Fibroblast of skin of right quadriceps (primary cell): ENCODE measurements at places on chromosomes 7 and 10.
A peak's percentile ranks its signal among the peaks of the same experiment; 100 is the strongest.

- no peak for DNase-seq
Observed at GRCh38 chr7:111588065-111588433, 25.8 kb upstream of the IMMP2L start.

GRCh38 chr7:151225948-151226510, 976 bp downstream of the ABCF2 start:
- no peak for DNase-seq

DNA sequence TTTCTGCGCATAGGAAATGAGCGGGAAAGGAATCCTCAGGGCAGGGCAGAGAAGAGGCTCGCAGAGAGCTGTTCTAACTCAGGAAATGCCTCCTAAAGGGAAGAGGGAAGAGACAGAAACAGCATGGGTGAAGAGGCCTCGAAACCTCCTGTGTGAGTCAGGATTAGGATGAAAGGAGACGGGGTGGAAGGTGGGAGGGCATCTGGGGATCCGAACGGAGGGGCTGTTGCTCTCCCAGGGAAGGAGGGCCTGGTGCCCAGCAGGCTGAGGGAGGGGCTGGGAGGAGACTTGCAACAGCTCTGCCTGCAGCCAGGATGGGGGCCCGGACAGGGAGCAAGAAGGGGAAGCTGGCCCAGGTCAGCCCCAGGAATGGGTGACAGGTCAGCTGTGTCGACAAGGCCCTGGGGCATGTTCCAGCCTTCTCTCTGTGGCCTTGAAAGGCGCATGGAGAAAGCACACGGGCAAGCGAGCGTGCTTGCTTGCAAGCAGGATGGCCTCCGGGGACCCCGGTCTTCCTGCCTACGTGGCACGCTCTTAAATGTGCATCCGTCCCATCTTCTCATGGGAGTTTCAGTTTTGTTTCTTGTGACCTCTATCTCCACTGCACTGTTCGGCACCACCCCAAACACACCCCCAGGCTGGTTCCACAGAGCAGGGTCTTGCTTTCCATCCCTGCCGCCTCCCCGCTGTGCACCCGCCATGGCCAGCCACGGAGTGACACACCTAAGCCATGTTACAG, 63.5 kb downstream of the HIPK2 start:
- no peak for DNase-seq

DNA sequence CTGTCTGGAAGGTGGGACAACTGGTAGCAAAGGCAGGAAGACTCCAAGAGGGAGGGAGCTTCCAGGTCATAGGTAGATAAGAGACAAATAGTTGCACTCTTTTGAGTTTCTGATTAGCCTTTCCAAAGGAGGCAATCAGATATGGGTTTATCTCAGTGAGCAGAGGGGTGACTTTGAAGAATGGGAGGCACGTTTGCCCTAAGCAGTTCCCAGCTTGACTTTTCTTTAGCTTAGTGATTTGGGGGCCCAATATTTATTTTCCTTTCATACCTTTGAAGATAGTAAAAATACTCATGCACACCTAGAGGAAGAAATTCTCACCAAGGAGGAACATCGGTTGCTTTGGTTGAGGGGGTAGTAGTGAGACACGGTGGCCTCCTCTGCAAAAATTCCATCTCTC, 212.1 kb upstream of the SVIL start:
- DNase-seq = no peak

DNA sequence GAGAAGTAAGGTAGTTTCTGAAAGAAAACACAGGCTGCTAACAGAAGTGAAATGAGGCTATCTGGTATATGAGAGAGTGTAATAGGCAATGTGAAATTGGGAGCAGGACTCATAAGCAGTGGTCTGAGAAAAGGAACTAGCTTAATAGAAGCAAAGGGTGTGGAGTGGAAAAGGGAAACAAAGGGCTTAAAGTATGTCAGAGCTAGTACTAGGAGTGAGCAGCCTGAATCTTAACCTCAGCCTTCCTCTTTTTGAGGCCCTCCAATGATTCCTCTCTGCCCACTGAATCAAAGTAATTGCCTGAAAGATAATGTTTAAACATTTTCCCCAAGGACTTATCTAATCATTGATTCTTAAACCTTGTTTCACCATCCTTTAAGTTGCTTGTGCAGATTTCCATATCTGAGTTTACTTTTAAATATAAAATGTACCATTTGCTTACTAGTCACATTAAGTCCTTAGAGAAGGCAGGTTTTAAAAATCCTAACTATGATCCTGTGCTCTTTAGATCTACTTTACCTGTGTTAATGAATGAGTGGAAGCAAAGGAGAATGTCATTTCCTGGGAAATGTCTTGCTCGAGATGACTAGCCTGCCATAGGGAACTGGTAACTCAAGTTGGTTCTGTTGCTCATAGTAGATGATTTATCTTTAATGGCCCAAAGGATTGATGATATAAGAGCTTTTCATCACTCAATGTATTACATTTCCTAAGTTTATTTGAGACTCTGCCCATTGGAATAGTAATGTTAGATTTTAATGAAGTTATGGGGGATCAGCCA, 155.0 kb downstream of the SKAP2 start:
- no peak for DNase-seq

GRCh38 chr10:35872671-35873070, 230.6 kb upstream of the FZD8 start:
- DNase-seq = no peak

- no peak for DNase-seq
Observed at GRCh38 chr10:113060201-113061053, 110.4 kb downstream of the TCF7L2 start.

- DNase-seq = no peak
Observed at GRCh38 chr10:7580520-7580919, 86.2 kb downstream of the ITIH5 start.

GRCh38 chr7:818031-818699, 14.1 kb upstream of the SUN1 start:
- peak; percentile 77 for DNase-seq

DNA sequence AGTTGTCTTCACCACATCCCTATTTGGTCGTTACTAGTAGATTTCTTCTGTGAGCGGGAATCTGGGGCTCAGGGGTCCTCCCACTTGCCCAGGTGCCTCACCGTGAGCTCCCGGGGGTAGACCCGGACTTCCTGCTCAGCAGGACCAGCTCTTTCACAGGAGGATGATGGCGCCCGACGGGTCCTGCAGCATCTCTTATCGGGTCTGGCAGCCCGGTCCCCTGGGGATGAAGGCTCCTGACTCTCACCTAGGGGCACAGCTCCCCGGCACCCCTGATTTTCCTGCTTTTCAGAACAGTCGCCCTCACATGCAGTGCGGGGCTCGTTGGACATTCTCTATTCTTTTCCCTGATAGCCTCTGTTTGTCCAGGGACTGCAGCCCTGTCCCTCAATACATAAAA, 33.0 kb upstream of the SHH start:
- no peak for DNase-seq

DNA sequence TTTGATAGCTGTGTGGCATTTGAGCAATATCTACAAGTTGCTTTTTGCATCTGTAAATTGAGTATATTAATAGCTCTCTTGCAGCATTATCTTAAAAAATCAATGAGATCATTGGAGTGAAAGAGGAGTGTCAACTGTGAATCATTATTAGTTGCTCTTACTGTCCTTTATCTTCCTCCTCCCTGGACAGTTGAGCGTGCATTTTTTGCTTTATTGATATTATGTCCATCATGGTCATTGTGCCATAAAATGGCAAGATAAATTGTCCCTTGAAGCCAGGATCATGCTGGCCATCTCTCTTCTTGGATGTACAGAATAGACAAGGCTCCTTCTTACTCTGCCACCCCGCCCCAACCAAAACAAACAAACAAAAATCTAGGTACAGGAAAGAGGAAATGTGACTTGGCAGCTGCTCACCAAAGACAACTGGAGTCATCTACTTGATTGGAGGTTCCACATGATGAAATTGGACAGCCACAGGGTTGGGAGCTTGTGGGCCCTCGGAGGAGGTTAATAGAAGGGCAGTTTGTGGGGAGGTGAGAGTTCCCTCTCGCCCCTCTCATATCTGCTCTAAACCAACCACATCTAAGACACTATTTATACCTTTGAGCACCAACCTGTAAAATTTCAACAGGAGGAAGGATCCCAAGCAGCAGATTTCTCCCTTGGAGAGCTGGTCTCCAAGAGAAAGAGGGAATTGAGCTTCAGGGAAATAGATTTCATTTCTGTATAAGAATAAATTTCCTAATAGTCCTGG, 252.7 kb downstream of the SKIDA1 start:
- no peak for DNase-seq

DNA sequence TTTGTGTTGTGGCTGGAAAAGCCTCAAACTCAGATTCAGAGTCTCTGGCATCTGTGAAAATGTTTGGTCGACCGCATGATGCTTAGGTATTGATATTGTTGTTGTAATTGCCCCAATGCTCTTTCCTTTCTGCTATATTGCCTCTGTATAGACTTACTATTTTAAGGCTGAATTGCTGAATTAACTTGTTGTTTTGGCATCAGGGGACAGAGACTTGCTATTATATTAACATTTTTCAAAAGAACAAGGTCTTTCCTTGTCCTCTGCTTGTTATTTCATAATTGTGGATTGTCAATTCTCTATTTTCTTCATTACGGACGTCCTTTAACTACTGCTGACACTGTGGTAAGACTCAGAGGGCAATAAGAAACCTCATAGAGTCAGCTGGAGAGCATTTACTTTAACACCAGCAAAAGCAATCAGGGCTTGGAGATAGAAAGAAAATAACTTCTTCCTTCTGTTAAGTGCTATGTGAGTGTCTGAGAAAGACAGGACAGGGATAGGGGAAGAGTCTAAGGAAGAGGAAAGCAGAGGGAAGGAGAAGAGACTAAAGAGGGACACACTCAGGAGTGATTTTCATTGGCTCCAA, 17.6 kb downstream of the CPED1 start:
- no peak for DNase-seq

- DNase-seq = no peak
Observed at GRCh38 chr7:90726623-90727022, 130.5 kb downstream of the CDK14 start.

DNA sequence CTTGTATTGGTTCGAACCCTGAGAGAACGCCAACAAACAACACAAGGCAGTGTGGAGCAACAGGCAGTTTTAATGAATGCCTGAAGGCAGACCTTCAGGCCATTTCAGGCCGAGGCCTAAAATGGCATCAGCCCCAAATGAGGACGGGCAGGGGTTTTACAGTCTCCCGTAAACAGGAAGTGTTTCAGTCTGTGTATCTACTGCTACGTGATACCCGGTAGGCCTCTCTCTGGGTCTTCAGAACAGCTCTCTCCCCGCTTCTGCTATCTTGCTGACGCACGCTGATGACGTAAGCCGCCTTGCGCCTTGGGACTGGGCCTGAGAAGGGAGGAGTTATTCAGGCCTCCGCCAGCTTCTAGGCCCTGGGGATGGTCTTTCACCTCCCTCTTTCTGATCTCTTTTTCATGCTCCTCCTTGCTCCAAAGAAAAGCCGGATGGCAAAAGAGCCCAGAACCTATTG, 67.7 kb downstream of the ST8SIA6 start:
- no peak for DNase-seq

GRCh38 chr10:125865120-125865519, 16.0 kb downstream of the DHX32 start:
- DNase-seq = no peak

- no peak for DNase-seq
Observed at GRCh38 chr10:133162178-133162909, 2.3 kb downstream of the KNDC1 start.

DNA sequence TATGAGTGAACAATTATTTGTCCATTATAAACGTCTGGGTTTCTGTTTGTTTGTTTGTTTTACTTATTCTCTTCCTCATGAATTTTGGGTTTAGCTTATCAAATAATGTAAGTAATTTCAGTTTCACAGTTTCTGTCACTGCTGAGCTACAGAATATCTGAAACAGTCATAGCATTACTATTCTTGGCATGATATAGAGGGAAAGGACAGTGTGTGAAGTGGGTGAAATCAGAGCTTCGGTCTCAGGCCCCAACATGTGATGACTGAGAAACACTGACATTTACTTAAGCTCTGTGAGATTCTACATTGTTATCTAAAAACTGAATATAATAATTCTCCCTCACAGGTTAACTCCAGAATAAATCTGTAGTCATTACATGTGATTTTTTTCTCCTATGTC, 8.8 kb upstream of the OR6V1 start:
- no peak for DNase-seq

DNA sequence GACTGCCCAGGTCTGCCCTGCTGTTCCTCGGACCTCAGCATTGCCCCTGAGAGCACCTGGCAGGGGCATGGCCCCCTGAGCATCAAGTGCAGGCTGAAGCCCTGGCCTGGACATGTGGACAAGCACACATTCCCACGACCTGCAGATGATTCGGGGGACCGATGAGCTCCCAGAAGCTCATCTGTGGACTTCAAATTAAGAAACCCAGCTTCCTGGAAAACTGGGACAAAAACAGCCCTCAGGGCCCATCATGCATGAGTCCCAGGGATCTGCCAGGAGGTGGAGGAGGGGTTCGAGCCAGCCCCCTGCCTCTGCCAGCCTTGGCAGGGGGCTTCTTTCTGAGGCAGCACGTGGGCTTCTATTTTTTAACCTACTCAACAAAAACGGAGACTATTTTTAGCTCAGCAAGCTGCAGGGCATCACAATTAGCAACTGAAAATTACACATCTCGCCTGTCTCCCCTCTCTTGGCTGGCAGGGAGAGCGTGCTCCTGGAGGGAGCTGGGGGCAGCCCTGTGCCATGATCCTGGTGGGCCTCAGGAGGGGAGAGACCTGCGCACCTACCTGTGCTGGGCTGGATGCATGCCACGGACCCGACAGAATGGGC, 51.8 kb downstream of the RASGEF1A start:
- DNase-seq = no peak

- DNase-seq = peak; percentile 80
Observed at GRCh38 chr10:43682956-43683355, 34.3 kb upstream of the ZNF32 start.

DNA sequence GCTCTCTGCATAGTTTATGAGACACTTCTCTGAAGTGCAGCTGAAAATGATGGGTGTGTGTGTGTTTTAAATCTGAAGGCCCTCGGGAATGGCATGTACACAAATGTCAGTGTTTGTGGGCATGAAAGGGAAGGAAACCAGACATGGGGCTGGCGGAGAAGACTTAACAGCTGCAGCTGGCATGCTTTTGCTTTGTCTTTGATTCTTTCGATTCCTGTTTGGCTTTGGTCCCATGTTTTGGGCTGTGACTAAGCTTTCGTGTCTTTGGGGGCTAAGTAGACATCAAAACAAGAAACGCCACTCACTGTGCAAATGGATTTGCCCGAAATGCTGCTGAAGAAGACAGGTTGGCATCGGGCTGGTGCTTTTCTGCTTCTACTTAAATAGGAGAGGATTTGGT, 179.3 kb downstream of the PFKFB3 start:
- DNase-seq = peak; percentile 65

- DNase-seq = peak; percentile 28
Observed at GRCh38 chr10:28047061-28047460, 48.2 kb upstream of the ODAD2 start.

DNA sequence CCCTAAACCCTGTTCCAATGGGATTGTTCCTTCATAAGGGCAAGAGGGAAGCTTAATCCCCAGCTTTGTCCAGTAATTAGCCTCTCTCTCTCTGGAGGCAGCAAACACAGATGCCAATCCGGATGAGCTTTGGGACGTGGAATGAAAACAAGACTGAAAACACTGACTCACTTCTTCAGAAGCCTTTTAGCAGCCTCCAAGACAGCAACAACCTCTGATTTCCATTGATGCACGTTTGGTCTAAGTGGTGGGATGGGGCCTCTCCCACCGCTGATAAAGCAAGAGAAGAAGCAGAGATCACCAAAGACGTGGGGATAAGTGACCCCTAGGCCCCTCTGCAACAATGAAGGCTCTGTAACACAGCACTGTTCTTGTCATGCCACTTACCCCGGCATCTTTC, 5.8 kb upstream of the GFRA1 start:
- DNase-seq = peak; percentile 32

- no peak for DNase-seq
Observed at GRCh38 chr10:97078261-97078937, 107.4 kb downstream of the SLIT1 start.
